ENCODE measurements at places on chromosomes 7 and 10. TPM values are rescaled to one million over a fixed set of nuclear protein-coding genes. Genes with fewer than 3 reads are reported as not detected.

SLC26A3 gene
- not detected for total RNA-seq

DNA sequence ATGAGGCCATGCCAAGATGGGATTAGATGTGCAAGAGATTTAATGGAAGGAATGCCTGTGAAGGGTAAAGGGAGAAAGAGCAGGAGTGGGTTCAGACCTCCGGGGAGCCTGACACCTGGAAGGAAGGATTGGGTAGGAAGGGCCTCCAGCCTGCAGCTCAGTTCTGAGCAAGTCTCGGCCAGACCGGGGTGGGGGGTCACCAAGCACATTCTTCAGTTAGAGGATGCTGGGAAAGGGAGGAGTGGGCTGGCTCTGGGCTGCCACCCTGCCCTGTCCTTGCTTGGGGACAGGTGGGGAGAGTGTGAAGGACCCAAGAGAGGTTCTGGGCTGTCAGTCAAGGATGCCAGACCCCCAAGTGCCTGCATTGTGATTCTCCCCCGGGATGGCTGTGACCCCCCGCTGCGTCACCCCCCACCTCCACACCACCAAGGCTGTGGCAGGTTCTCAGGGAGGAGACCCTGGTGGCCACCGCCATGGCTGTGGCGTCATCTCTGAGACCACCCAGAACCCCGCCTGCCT, 16.5 kb upstream of the PRKAG2 start:
- DNase-seq: no peak

GRCh38 chr10:131729361-131729760, 171.4 kb upstream of the PPP2R2D start:
- no peak for DNase-seq

DNA sequence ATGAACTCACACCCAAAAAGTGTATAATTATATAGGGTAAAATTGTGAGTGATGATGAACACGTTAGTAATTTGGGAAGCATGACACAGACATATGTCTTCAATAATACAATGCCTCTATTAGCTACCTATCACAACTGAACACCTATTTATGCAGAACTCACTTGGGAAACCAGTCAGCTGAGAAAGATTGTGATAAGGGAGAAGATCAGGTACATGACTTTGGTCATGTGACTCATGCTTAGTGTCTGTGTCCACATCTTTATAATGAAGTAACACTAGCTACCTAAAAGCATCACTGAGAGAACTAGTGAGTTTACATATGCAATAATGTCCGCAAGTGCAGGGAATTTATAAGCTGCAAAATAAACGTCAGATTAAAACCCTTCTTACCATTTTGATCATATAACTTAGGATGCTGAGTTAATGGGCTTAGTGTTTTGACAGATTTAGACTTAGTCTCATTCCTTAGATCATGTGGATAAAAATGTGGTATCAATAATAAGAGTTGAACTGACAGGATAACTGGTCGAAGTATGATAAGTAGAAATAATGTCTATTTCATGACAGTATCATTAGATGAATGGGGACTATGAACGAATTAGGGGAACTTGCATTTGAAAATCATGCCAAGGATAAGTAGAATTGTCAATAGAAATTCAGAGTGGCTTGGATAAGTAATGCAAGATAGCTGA, 11.6 kb downstream of the VWDE start:
- no peak for DNase-seq

GRCh38 chr7:120680985-120681384, 177.0 kb downstream of the TSPAN12 start:
- no peak for DNase-seq

- no peak for DNase-seq
These were observed 280.1 kb upstream of the MBL2 start for GRCh38 chr10:53052521-53053164.

Measured in dorsolateral prefrontal cortex (tissue), 122 donors.